ENCODE measurements at places on chromosomes 12 and 14.

DNA sequence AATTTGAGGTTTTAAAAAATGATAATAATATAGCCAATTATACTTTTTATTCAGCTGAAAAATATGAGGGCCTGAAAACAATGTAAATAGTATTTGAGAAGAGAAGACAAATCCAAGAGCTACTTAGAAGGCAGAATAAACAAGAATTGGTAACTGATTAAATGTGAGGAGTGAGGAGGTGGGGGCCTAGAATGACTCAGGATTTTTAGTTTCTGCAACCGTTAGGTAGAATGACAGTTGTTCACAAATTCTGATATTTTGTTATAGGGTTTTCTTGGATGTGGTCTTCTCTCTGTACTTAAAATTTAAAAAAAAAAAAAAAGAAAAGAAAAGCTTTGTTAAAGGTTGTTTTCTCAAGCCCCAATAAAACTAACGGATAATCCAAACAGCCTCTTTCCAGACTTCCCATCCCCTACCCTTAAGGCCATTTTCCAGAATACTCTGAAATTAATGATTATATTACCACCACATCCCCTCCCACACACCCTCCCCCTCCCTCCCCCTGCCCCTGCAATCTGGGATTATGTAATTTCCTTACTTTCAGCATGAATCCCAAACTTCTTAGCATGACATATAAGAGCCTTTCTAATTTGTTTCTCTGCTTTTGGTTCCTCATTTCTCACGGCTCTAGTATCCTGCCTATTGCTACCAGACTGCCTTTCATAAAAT, 50.4 kb downstream of the LRP6 start:
- no peak for DNase-seq

GRCh38 chr12:110227138-110227537, 53.9 kb upstream of the ATP2A2 start:
- no peak for DNase-seq

DNA sequence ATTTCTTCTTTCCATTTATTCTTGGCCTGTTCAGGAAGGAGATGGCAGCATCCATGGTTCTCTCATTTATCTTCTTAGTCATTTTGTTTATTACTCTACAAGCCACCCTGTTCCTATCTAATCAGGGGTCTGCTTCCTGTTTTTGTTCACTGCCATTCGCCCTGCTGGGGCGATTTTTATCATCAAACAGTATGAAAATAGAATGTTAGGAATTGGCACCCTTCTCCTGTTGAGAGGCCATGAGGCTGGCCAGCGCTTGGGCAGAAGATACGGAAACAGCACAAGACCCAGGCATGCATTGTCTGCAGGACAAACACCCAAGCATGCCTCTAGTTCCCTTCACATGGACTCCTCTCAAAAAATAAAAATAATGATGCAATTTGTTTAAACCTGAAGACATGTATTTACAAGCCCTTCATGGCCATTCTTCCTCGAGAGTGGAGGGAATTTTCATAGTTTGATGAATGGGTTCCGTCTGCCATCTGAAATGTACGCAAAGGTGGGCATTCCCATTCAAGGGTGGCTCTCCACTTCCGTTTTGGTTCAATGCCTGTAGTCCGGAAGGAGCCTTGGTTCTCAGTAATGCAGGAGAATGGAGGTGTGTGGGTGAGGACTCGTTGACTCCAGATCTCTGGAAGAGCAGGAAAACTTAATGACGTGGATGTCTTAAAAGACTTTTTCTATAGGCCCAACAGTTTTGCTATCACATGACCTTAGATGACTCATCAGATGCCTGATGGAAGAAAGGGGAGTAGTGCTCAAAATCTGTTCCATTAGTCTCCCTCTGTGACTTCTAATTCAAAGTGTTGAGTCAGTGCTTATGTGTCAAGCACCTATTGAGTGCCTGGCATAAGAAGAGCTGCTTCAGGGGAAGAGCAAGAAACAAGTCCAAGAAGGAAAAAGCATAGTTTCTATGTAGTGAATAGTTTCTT, 252.4 kb upstream of the TBX3 start:
- no peak for DNase-seq

- no peak for DNase-seq
These were observed 56.1 kb downstream of the CAPZA3 start for GRCh38 chr12:18794000-18794399.
